ENCODE measurements at places on chromosomes 5 and 9.
A peak's percentile ranks its signal among the peaks of the same experiment; 100 is the strongest.

DNA sequence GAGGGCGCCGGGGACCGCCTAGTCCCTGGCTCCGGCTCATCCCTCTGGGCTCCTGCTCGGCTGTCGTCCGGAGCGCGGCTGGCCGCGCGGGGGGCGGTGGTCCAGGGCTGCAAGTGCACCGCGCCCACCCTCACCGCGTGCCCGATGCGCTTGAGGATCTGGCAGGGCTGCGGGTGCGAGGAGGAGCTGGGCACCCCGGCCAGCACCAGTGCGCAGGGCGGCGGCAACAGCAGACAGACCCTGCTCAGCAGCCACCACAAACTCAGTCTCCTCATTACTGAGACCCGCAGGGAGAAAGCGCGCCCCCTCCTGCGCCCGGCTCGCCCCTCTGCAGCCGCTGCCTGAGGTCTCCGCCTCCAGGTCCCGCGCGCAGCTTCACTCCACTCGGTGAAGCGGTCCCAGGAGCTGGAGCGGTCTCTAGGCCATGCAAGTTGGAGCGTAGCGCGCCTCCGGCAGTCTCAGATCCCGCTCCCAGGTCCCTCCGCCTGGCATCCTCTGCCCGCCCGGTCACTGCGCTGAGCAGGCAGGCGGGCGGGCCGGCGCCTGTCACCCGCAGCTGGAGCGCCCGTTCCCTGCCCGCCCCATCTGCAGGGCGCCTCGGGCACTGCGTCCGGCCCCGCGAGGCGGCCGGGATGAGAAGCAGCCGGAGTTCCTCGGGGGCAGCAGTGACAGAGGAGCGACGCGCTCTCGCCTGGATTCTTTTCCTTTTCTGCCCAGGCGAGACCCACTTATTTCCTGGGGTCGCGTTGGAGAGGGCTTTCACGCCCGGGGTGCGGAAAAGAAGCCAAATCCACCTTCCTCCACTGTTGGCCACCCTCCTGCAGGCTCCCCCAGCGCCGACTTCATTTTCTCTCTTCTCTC, 512 bp downstream of the GRIN3A start:
- DNase-seq: no peak

DNA sequence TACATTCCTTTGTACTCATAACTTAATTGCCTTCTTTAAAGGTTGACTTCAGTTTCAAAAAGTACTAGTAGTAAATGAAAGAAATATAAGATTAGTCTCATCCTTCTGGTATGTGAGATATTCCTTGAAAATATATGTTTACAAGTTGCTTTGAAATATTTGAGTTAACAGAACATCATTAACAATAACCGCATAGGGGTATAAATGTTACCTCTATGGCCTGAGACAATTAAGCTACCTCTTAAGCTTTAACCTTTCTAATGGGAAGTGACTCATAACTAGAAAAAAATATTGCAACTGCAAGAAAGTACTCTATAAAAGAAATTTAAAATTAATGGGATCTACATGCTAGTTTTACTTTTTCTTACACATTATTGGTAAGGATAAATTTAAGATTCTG, 399.0 kb downstream of the CDH10 start:
- DNase-seq: no peak

DNA sequence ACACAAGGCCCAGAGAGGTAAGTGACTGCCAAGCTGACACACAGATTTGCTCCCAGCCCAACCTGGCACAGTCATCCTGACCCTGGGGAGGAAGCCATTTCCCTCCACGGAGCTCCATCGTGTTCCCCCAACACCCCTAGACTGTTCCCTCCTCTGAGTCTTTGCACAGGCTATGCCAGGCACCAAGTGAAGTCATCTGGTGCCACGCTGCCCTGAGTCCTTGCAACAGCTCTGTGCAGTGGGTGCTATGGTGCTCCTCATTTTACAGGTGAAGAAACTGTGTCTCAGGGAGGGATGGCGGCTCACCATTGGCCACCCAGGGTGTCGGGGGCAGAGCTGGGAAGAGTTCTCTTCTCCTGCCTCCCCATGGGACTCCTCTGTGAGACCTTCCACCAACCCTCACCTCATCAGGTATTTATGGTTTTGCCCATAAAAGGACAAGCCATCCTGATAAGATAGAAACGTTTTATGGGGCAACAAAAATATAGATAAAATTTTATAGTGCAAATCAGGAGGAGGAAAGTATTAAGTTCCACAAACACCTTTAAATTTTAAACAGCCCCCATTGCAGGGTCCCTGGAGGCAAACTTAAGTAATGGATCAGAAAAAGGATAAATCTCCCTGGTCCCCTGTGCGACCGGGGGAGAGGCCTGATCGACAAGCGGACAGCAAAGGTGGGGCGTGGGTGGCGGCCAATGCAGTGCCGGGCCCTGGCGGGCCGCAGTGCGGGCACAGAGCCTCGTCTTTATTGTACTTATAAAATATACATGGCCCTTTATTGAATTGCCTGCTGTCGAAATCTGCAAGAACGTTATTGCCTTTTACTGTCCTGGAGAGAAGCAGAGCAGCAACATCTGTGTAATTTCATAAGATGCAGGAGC, 50.2 kb upstream of the ZBTB43 start:
- DNase-seq: no peak

- peak; percentile 81 for DNase-seq
These were observed 220.3 kb downstream of the NR3C1 start for GRCh38 chr5:143182901-143183820.

GRCh38 chr9:129422032-129422842, 198.7 kb downstream of the C9orf50 start:
- peak; percentile 16 for DNase-seq

- DNase-seq: no peak
These were observed 1696.0 kb downstream of the MAT2B start for GRCh38 chr5:165201369-165201768.

- DNase-seq: peak; percentile 52
These were observed 616 bp downstream of the ABL1 start for GRCh38 chr9:130835441-130836298.

DNA sequence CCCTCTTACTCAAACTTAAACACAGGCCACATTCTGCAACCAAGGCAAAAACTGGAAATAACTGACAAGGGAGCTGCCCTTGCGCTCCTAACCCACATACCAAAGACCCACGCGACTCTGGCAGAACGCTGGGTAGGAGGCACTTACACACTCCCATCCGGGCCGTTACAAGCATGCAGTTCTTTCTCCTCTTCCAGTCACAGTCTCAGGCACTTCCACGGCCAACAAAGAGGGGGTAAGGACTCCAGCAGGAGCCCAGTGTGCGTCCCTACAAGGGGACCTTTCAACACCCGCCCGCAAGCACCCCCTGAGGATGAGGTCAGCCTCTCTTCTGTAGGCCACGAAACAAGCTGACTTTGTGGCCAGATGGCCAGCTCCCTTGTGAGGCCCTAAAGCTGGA, 57.4 kb downstream of the SERINC5 start:
- DNase-seq: no peak

- no peak for DNase-seq
These were observed 59.8 kb upstream of the RXRA start for GRCh38 chr9:134266418-134266817.

DNA sequence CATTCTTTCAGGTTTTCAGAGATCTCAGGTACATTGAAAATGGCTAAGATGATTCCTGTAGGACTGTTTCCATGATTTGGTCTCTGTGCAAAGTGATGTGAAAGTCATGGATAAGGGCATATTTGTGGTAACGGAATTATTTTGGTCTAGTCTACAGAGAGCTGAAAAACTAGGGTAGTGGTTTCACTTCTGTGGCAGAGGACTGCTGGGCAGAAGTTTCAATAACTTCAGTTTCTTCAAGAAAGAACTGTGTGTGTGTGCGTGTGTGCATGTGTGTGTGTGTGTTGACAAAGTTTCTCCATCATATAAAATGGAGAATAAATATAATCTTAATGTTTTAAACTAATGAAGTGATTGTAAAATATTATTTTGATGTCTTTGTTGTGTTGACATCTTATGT, 4.3 kb downstream of the CNOT8 start:
- no peak for DNase-seq

GRCh38 chr5:95426227-95426626, 35.1 kb downstream of the FAM81B start:
- peak; percentile 12 for DNase-seq

DNA sequence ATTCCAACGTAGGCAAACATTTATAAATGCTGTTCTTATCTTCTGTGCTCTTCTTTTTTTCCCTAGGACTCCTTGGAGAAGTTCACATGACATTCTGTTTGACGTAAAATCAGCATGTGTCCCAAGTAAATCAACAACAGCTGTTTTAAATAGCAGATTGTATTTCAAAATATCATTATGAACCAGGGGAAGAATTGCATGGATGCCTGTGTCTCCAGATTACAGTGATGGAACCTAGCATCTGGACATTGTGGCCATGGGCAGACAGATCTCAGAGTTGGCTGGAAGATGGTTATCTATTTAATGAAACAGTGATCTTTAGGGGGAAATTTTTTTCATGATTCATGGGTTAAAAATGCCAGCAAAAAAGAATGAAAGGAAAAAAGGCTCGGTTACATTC, 222.0 kb downstream of the MAN2A1 start:
- no peak for DNase-seq

DNA sequence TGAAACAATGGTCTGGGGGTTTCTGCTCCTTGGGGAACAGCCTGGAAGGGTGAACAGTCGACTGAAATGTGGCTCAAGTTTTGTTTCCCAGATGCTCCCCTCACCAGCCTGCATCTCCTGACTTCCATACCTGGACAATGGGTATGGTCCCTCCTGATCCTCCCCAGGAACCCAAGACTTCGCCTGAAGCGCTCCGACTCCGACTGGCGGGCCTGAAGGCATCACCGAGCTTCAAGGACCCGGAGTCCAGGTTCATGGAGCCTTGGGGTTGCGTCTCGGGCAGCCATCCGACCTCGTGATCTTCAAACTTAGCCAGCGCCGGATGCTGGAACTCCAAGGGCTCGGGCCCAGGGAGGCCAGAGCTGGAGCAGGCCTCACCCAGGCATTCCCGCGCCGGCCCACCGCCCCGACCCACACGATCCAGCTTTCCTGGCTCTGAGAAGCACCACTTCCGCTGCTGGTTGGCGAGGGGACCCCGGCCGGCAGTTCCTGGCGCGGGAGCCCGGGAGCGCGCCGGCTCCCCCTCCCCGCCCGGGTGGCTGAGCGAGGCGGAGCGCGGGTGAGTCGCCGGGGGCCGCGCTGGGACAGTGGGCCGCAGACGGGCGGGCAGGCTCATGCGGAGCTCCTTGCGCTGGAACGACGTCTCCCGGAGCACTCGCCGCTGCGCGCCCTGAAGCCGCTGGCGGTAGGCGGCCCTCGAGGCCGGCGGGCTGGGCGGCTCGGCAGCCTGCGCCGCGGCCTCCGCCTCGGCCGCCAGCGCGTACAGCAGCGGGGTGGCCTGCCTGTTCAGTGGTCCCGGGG, 5.2 kb downstream of the SHROOM1 start:
- DNase-seq: no peak

DNA sequence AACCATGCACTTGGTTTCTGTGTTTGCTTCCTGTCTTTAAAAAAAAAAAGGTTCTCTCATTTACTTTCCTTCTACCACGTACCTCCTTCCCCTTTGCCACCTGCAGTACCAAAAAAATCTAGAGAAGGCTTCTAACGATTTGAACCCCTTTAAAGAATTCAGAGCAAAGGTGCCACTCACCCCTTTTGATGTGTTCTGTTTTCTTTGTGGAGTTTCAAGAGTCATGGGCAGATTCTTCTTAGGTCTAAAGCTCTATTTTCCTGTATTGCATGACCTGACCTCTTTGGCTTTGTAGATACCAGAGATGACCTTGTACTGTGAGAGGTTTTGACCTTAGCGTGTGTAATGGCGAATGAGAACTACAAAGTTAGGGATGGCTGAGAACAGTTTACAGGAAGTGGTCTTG, 29.0 kb downstream of the TXNDC8 start:
- no peak for DNase-seq

DNA sequence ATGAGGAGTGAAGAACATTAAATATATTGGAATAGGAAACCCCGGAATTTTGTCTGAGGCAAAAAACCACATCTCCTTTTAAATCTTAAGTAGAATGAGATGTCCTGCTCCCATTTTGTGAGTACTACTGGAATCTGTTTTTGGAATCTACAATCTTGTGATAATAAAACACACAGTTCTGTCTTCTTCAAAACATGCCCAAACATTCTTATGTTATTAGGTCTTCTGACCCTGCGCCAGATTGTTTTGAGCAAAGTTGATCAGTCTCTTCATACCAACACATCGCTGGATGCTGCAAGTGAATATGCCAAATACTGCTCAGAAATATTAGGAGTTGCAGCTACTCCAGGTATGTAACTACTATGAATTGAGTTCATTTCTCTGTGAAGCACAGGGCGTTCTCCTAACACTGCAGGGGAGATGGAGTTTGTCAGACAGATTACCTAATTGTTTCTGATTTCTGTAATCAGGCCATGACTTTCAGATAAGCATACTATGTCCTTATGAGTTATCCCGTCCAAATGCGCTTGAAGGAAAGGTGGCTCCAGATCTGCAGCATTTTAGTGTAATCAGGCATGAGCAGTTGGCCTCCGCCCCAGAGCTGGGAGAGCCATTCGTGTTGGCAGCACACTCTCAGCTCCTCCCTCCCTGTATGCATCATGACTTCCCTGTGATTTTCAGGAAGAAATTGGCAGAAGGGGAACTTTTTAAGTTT, 88.0 kb downstream of the NLN start:
- DNase-seq: no peak

DNA sequence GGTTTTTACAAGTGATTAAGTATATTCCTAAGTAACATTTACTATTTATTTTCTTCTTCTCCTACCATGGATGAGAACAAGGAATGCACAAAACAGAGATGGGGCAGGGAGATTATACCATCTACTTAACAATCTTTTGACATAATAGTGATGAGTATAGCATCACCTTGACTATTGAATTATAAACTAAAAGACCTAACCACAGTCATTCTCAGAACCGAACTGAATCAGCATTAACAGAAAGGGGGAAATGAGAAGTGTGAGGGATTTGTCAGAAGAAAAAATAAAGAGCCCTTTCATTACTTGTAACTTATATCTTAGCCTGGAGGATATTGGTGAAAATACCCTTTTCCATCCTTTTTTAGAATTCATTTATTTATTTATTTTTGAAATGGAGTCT, 21.9 kb downstream of the OR2Y1 start:
- DNase-seq: peak; percentile 58

DNA sequence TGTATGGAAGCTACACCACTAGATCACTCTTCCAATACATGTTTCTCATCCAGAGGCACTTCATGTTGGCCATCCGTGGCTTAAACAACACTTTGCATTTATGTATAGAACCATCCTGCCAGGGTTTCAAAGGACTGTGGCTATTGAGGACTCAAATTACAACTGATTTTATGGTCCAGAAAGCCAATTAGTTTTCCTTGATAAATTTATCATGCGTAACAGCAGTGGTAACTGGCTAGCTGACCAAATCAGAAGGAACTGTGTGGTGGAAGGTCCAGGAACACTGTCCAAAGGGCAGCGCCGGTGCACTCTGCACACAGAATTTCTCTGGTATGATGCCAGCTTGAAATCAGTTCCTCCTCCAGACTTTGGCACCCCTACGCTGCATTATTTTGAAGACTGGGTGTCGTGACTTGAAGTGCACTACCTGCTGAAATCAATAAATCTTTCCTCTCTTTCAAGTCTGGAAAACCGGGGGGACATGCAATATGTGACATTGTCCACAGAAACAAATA, 69.3 kb upstream of the TMEM252 start:
- no peak for DNase-seq
